ENCODE measurements at places on chromosomes 2 and 18. TPM values are rescaled to one million over a fixed set of nuclear protein-coding genes. Genes with fewer than 3 reads are reported as not detected.

The SULT1C2 gene
- not detected for polyA plus RNA-seq

GRCh38 chr2:150581717-150582472, 94.4 kb upstream of the RND3 start:
- DNase-seq: no peak

The STAT4 gene
- 2.0 TPM for polyA plus RNA-seq

The CPO gene
- not detected for polyA plus RNA-seq

GRCh38 chr2:17232776-17233556, 285.3 kb downstream of the RAD51AP2 start:
- no peak for DNase-seq

- DNase-seq: no peak
Measured at GRCh38 chr18:51066273-51066672, 36.3 kb downstream of the SMAD4 start.

DNA sequence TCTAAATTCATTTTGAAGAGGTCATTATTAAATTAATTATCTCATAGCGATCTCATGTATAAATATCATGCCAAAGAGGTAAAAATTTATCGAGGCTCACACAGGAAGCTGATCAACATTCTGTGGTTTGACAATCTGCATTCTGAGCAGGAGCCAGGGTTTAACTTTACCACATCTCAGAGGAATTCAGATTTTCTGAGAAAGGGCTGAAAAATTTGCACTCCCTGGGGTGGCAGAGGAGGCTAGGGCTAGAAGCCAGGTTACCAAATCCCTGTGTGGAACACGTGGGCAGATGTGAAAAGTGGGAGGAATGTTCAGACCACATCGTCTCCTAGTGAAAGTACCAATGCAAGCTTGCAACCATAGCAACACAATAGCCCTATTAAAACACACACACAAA, 63.5 kb upstream of the CTLA4 start:
- DNase-seq: no peak

DNA sequence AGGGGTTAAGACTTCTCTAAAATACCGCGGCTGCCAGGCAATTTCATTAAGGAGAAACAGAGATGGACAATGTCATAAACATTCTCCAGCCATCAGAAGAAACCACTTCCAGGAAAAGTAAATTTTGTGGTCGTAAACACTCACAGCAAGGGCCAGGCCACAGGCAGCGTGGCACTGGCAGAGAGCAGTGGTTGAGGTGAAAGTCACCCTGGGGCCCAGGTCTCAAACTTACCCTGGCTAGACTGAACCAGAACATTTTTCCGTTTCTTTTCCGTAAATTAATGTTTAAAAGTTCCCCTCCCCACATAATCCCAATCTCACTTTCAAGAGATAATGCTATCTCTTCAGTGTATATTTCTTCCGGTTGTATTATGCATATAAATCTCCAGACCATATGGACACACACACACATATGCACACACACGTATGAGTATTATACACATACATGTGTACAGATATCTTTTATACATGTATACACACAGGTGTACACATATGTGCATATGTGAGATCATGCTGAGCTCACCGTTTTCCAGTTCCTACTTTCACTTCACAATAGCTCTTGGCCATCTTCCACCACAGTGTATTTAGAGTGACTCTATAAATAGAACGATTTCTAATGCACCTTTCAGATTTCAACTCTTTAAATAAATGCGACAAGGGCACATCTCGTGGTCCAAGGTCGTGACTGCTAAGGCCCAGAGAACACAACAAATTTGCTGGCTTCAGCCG, 90.1 kb downstream of the MALT1 start:
- no peak for DNase-seq

The TFCP2L1 gene
- polyA plus RNA-seq: 11.5 TPM

- DNase-seq: peak; percentile 72
Measured at GRCh38 chr2:198657512-198658121, 800.1 kb downstream of the SATB2 start.

DNA sequence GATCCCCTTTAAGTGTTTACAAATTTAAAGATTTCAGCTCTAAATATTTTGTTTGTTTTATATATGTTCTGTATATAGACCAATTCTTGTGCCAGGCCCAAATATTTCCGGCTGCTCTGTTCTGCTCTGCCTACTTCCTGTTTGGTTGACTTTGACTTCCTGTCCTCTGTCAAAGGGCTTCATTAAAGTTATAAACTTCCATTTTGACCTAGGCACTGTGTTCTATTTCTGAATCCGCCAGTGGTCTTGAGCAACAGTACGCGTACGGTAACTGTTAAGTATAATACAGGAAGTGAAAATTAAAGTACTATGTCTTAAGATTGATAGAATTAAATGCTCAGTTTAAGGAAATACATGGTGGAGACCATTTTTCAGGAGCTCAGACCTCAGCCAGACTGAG, 13.5 kb upstream of the REL start:
- no peak for DNase-seq

DNA sequence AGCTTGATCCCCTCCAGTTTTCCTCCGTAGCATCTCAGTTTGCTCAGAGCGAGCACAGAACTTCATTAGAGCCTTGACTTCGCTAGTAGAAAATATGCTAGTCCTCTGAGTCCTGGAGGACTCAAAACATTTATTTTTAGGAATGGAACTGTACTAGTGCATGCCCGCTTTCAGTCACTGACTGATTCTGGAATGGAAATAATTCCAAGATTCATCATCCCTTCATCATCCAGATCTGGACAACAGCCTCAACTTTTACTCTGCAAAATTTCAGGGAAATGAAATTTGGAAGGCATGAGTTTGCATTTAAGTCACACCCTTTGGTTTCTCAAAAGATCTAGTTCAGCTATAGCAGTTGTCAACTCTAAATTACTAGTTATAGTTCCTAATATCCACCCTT, 304.6 kb downstream of the XIRP2 start:
- DNase-seq: no peak

The PLCL1 gene
- 5.7 TPM for polyA plus RNA-seq

The MYL1 gene
- polyA plus RNA-seq: not detected

DNA sequence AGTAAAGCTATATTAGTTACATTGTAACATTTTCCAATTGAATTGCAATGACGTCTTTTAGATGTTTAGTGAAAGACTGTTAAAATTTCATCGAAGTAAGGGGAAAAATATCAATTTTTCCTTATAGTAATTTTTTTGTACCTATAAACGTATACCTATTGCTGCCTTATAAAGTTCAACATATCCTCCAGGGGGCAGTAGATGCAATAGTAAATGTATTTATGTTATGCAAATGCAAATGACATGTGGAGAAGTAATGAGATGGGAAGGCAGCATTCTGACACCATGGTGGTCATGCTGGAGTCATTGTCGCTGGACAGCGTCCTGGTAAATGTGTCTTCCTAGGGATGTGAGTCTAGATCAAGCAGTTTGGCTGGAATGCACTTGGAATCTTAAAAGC, 38.7 kb downstream of the MSTN start:
- DNase-seq: peak; percentile 49

GRCh38 chr2:169782513-169782912, 16.2 kb upstream of the SSB start:
- no peak for DNase-seq

DNA sequence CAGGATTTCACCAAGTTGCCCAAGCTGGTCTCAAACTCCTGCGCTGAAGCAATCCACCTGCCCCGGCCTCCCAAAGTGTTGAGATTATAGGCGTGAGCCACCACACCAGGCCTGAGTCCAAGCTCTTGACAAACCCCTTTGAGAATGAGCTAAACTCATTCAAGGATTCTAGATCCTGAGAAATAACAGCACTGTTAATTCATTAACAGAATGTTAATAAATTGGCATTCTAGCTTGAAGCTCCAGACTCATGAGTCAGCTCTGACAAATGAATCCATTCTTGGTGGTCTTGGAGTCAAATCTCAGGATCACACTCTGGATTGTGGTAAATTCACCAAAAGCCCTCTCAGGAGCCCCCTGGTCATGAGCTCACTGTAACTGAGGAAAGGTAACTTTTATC, 1.8 kb downstream of the NARS1 start:
- no peak for DNase-seq

The REG3G gene
- polyA plus RNA-seq: not detected

GRCh38 chr2:68925295-68925896, 27.3 kb downstream of the GKN2 start:
- DNase-seq: peak; percentile 81

The FBXO15 gene
- 2.5 TPM for polyA plus RNA-seq

GRCh38 chr2:174245065-174245464, 3.3 kb downstream of the OLA1 start:
- no peak for DNase-seq

The MAP2 gene
- 95.4 TPM for polyA plus RNA-seq

The OSGEPL1 gene
- polyA plus RNA-seq: 5.9 TPM

- DNase-seq: no peak
Measured at GRCh38 chr2:148770047-148770446, 105.0 kb upstream of the KIF5C start.

GRCh38 chr2:179985163-179985820, 21.8 kb downstream of the CWC22 start:
- DNase-seq: no peak

The NEUROD1 gene
- 3.3 TPM for polyA plus RNA-seq

DNA sequence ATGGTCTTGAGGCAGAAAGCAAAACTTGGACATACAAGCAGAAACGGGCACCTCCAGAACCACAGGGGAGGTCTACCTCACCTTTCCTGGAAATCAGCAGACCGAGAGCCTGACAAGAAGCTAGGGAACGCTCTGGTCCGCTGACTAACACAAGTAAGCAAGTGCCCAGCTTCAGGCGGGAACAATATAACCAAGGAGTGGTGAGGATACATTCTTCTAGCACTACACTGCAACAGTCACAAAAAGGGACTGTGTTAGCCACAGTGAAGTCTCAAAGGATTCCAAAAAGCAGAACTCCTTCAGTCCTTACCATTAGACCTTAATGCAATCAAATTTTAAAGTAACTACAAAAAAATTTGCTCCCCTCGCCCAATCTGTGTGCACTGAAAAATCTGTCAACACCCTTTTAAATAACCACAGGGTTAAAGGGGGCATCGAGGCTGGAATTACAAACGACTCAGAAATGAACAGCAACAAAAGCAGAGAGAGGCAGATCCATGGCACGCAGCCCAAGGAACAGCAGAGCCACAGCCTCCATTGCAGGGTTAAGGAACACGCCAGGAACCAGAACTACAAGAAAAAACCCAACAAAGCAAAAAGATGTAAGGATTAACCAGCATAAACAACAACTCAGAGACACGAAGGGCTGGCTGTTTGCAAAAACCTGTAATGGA, 7.1 kb downstream of the THAP4 start:
- no peak for DNase-seq

DNA sequence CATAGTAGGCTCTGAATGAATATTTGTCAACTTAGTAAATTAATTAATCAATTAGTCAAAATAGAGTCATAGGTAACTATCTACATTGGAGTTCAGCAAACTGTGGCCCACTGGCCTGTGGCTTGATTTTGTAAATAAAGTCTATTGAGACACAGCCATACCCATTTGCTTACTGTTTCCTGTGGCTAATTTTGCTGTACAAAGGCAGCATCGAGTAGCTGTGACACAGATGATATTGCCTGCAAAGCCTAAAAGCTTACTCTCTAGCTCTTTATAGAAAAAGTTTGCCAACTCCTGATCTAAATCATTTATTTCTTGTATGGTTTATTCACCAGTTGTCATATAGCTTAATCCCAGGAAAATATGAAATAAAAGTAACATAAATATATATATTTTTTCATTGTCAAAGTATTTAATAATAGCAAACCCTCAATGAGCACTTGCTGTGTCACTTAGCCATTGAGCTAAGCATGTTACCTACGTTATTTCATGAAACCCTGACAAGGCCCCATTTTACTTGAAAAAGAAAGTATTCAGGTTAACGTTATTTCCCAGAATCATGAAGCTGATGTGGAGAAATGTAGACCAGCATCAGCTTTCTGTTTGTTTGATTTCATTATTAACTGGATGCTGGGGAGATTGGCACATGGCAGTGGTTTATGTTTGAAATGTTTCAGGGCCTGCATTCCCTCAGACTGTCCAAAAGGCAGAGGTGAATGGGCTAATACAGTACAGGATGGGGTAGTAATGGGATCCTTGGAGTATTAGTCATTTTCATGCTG, 69.6 kb downstream of the ICOS start:
- DNase-seq: no peak

The OTOS gene
- 3.5 TPM for polyA plus RNA-seq

The ABCG5 gene
- not detected for polyA plus RNA-seq

The VSNL1 gene
- 124 TPM for polyA plus RNA-seq

The IL1RN gene
- polyA plus RNA-seq: not detected

The SLC5A7 gene
- not detected for polyA plus RNA-seq

The ERFE gene
- polyA plus RNA-seq: 34.0 TPM

- DNase-seq: no peak
Measured at GRCh38 chr2:72386288-72386687, 238.6 kb upstream of the CYP26B1 start.

The MEP1B gene
- polyA plus RNA-seq: not detected

DNA sequence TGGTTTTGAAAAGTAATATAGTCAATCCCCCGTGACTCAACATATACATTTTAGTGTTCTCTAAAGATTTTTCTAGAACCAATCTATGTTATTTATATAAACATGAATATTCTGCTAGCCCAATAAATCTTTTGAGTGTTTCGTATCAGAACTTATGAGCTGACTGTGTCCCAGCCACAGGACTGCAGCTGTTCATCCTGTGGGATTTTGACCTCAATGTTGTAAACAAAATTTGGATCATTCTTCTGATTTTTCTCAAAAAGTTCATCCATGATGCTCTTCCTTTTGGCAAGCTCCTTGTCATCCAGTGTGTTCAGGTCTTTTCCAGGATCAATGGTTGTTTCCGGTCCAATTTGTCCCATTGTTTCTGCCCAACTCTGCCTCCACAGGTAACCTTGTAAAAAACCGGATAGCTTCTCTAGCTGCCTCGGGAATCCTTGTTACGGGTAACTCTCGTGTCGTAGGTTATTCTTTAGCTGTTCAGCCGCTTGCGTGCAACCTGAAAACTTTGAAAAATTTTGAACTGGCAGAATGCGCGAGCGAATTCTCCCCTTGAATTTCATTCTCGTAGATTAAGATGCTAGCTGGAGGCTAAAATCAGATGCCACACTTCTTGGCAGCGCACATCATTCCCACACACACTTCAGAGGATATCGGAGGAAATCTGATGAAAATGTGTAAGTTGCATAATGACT, 195.2 kb downstream of the SH3BP4 start:
- DNase-seq: no peak

The NYAP2 gene
- polyA plus RNA-seq: 0.20 TPM

The AOX1 gene
- polyA plus RNA-seq: 0.44 TPM

DNA sequence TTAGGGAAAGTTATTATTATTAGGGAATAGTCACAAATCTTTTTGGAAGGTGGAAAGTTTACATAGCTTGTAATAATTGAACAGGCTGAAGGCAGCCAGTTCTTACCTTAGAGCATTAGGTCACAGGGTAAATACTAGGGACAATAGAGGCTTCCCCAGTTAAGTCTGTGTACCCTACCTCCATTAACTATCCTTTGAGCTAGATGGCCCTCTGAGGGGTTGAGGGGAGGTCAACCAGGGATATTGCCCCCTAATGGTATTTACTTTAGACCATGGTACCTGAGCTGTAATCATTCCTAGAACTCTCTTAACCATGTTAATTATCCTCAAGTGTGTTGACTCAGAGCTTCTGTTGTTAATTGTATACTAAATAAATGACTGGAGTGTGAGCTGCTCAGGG, 120.5 kb upstream of the SCN7A start:
- DNase-seq: no peak

The REV1 gene
- 8.6 TPM for polyA plus RNA-seq

- no peak for DNase-seq
Measured at GRCh38 chr2:79721966-79722365, 209.1 kb downstream of the CTNNA2 start.

The NEU4 gene
- polyA plus RNA-seq: 4.4 TPM

The GPR45 gene
- polyA plus RNA-seq: 0.34 TPM

The CD8B2 gene
- 1.6 TPM for polyA plus RNA-seq

The ESPNL gene
- polyA plus RNA-seq: 6.6 TPM
